ENCODE measurements at places on chromosomes 4 and X. TPM values are rescaled to one million over a fixed set of nuclear protein-coding genes. Genes with fewer than 3 reads are reported as not detected.

The RTL5 gene
- 0.20 TPM for total RNA-seq

The PCYT1B gene
- total RNA-seq: 0.64 TPM

The NALF2 gene
- 0.60 TPM for total RNA-seq

The LIMCH1 gene
- 15.5 TPM for total RNA-seq

The DDIT4L gene
- total RNA-seq: 0.56 TPM

The ABLIM2 gene
- 20.1 TPM for total RNA-seq

The P2RY4 gene
- total RNA-seq: 0.20 TPM

The IL15 gene
- total RNA-seq: 1.9 TPM

GRCh38 chrX:48702032-48702431 lies 5.5 kb downstream of the SUV39H1 start:
- no peak for ATAC-seq

DNA sequence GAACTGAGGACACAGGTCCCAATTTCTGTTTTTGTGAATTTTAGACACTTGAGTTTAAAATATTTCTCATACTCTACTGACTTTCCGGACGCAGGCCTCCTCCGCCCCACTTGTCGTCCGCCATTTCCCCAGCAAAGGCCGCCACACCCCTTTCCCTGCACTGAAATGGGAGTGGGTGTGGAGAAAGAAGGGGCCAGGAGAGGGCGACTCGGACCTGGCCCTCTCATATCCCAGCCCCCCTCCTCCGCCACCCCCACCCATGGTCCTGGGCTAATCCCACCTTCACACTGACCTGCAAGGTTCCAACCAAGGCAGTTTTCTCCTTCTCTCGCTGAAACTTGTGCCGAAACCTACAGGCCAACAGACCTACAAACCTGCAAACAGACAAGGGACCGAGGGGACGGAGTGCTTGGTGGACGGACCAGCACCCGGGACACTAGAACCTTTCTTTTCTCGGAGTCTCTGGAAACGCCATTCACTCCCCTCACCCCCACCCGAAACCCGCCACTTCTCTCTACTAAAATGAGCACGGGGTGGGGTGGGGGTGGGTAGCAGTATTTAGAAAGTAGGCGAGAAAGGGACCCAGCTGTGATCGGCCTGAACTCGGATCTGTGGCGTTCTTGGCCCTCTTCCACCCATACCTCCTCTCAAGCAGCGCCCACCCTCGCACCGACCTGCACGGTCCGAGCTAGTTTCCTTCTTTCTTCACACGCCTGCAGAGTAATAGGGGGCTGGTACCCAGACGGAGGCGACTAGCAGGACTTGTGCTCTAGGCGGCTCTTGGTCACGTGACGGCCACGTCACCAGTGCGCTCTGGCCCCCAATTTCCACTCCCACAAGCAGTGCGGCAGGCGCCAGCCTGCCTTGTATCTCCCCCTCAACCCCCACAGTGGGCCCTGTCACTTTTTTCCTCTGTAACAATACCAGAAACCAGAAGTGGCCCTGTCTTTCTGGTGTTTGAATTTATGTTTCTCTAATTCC lies at the start of gene ARMCX6:
Gene ARMCX6 (minus strand): TSS at position 790 of the 981 bp plus-strand sequence. CDS start 1,380 bp downstream, outside the sequence.
- ATAC-seq: peak; percentile 76

DNA sequence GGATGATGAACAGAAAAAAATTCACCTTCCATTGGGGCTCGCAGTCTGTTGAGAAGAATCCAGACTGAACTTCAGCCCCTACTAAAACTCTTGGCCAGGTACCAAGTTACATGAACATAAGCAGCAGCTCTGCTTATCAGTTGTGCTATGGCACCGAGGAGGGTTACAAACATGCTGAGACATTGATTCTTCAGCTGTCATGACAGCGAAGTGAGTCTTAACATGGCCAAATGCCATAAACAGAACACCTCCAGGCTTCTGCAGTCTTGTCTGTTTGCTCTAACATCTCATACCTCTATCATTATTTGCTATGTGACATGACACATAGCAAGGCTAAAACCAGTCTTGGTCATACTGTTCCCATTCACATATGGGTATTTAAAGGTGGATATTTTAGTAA lies 521.5 kb downstream of the GRID2 start:
- ATAC-seq: peak; percentile 70

DNA sequence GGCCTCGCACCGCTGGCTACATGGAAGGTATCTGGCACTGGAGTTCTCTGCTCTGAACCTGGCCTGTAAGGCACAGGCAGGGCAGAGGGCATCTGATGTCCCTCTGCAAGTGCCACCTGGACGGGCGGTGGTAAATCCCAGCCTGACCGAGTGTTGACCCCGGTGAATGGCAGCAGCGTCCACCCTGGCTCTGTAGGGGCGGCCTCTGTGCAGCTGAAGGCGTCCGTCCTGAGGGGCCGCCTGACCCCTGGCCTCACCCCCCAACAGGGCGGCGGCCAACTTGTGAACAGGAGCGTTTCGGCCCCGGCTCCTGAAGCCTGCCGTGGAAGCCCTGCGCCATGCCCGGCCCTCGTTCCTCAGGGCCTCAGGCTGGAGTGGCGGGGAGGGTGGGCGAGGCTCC lies 51.4 kb downstream of the CPZ start:
- ATAC-seq: no peak

DNA sequence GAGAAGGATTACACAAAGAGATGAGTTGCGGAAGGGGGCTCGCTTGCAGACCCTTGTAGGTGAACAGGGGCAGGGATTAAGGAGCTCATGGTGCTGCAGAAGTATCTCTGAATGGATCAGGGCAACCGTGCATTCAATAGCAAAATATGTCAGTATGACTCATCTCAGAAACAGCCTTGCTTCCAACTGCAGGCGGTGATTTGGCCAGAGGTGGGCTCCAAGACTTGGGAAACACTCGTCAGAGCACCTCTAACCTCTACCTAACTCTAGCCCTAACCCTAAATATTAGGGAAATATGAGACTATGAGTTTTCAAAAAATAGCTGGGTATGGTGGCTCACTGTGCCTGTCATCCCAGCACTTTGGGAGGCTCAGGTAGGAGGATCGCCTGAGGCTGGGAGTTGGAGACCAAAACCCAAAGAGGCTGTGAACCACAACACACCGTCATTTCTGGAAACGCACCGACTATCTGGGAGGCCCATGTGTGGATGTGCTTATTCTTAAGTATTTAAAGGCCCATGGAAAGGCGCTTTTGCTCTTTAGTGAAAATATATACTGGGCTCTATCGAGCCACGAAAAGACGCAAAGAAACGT lies 102.6 kb downstream of the DHRSX start:
- ATAC-seq: no peak

- ATAC-seq: peak; percentile 70
Measured at GRCh38 chr4:11471618-11472017, 42.9 kb upstream of the HS3ST1 start.

- no peak for ATAC-seq
Measured at GRCh38 chr4:181870326-181870725, 372.9 kb upstream of the TENM3 start.

DNA sequence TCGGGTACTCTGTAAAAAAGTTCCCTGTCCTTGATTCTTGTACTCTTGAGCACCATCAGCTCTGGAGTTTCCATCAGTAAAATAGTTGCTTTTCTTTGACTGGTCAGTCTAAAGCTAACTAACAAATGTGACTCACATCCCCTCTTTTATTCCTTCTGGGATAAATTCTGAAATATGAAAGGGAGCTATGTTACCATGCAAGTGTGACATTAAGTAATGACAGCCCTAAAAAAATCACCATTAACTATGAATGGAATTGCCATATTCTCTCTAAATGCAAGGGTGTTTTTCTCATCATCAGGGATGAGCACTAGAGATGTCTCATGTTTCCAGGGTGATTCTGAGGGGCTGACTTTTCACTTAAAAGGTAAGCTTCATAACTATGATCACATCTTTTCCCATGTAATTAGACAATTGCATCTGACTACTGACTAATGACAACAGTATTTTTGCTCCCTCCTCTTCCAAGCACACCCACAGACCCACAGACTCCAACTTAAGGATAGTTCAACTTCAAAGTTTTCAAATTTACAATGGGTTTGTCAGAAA lies 26.9 kb upstream of the RASGEF1B start:
- ATAC-seq: no peak

- peak; percentile 48 for ATAC-seq
Measured at GRCh38 chr4:87574996-87575395, 33.3 kb upstream of the DSPP start.

GRCh38 chrX:31061091-31061490 lies 10.8 kb downstream of the FTHL17 start:
- no peak for ATAC-seq

GRCh38 chr4:136680761-136681160 lies 851.5 kb downstream of the PCDH18 start:
- ATAC-seq: no peak

DNA sequence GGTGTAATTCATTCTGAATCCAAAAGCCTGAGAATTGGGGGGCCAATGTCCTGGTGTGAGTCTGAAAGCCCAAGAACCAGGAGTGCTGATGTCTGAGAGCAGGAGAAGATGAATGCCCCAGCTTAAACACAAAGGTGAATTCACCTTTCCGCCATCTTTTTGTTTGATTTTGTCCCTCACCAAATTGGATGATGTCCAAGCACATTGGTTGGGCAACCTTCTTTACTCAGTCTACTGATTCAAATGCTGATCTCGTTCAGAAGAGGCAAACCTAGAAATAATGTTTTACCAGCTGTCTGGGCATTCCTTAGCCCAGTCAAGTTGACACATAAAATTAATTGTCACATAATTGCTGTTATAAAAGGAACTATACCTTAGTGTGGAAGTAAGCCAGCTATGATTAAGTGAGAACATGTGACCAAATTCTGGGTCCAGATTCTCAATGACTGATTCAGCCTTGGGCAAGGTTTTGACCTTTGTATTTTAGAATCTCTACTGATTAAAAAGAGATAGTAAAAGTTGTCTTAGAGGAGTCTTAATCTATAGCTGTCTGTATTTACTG lies 34.5 kb upstream of the SLC4A4 start:
- no peak for ATAC-seq

GRCh38 chr4:172978848-172979247 lies 189.8 kb upstream of the GALNT7 start:
- ATAC-seq: no peak

DNA sequence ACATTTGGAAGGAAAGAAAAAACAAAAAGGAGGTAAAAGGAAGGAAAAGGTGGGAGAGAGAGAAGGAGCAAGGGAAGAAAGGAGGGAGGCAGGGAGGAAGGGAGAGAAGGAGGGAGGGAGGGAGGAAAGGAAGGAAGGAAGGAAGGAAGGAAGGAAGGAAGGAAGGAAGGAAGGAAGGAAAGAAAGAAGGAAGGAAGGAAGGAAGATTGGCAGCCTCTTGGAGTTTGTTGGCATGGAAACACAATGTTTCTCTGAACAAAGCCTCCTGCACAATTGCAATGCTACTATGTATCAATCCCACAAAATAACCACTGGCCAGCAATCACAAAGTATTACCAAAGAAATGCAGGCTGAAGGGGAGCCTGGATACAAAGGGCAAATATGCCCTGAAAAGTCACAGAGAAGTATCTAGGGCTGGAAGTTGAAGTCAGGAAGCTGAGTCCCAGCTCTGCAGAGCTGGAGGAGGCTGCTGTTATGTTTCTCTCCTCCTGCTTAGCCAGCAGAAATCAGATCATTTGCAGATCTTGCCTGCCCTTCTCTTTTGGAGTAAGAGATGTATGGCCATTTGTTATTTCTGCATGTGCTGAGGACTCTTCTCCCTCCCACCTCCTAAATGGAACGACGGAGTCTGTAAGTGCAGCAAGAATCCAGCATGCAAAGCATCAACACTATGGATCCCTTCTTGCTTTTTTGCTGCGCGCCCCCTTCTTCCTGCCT lies 195.9 kb upstream of the LDB2 start:
- ATAC-seq: no peak

- ATAC-seq: no peak
Measured at GRCh38 chr4:26227601-26228229, 93.1 kb upstream of the RBPJ start.
